Activated naive CD8-positive, alpha-beta T cell treated with anti-CD3 and anti-CD28 coated beads for 36 hours (primary cell): ENCODE measurements at places on chromosomes 12 and 14. TPM values are rescaled to one million over a fixed set of nuclear protein-coding genes. Genes with fewer than 3 reads are reported as not detected.

DNA sequence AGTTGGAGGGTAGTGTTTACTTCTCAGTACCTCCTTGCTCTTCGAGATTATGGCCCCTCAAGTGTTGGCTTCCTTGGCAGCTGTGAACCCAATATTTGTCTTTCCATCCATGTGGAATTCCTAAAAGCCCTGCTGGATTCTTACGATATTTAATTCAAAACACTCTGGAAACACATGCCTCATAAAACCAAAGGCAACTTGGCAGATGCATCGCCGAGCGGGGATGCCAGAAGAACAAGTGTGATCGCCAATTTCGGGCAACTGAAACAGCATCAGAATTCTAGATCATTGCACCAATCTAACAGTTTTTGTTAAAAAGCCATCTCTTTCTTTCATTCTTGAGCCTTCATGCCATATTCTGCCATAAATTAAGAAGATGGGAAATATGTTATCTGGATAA, 934.4 kb downstream of the AACS start:
- no peak for DNase-seq

GRCh38 chr12:26704684-26705460, 128.1 kb downstream of the ITPR2 start:
- DNase-seq: no peak

DNA sequence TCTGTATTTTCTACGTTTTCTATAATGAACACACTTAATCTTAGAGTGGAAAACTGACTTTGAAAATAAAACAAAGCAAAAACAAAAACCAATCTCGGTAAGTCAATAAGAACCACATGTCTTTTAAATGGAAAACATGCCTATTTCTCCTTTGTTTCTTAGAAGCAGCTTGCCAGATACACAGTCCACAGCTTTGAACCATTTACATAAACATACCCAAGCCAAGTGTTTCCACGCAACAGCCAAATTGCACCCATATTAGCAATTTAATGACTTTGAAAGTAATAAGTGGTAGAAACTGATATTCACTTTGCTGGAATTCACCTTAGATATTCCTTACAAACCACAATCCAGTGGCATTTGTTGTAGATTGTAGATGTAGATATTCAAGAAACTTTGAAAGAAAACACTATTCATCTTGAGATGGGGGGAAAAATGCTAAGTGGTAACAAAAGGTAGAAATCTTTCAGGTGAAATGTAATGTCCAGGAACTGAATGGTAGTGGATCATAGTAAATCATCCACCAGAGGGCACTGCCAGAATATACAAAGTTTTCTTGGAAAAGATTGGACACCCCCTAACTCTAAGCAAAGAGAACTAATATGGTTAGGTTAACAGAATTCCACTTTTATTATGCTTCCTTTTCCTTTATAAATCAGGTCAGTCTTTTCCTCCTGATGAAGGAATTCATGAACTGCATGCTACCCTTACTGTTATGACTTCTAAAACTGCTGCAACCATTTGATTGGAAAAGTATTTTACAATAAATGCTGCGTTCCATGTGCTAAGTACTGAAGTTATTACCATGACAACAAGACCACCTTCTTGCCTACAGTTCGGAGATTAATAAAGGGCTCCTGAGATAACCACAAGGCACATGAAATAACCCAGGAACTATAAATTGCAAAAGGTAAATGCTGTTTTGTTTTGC, 69.8 kb downstream of the RERG start:
- DNase-seq: no peak

GRCh38 chr12:51361161-51362016, 14.9 kb upstream of the CELA1 start:
- no peak for DNase-seq

DNA sequence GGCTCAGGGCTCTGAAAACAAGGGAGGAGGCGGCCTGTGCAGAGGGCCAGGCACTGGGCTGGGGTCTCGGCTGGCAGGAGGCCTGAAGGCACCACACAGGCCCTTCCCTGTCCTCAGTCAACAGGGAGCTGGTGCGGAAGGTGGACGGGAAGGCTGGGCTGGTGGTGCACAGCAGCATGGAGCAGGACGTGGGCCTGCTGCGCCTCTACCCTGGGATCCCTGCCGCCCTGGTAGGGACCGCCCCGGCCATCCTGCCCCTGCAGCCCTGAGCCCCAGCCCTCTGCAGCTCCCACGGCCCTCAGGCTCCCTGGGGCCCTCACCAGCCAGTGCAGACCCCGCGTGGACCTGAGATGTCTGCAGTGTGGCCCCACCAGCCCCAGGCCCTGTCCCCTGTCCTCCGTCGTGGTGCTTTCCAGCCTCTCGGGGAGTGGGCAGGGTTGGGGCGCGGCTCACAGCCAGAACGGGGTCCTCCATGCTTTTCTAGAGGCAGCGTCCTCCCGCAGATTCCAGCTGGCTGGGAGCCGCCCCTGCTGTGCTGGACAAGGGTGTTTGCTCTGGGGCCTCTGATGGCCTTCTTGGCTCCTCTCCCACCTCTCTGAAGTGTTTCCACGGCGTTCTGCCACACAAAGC, 18.1 kb downstream of the ASPG start:
- DNase-seq: peak; percentile 0

DNA sequence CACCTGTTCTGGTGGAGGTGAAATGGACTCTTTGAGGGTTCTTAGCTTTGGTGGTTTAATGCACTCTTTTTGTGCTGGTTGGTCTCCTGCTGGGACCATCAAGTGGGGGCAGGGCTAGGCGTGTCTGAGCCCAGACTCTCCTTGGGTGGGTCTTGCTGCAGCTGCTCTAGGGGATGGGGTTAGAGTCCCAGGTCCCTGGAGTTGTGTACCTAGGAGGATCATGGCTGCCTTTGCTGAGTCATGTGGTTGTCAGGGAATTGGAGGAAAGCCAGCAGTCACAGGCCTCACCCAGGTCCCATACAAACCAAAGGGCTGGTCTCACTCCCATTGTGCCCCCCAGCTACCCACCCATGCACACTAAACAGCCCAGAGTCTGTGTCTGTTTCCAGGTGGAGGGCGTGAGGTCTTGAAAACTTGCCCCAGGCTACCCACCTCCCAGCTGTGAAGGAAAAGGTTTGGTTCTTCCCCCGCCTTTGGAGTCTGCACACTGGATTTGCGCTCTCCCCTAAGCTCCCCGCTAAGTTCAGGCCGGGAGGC, 387.7 kb downstream of the TMTC2 start:
- DNase-seq: no peak

- no peak for DNase-seq
Measured at GRCh38 chr12:457676-458075, 2.1 kb upstream of the B4GALNT3 start.

- no peak for DNase-seq
Measured at GRCh38 chr14:75427126-75427481, 718 bp upstream of the JDP2 start.

- DNase-seq: no peak
Measured at GRCh38 chr14:26599291-26599690, 1.5 kb upstream of the NOVA1 start.

The RTL1 gene
- total RNA-seq: not detected

The FERMT2 gene
- total RNA-seq: 2.3 TPM

The CISTR gene
- total RNA-seq: not detected

The IRAK3 gene
- 0.33 TPM for total RNA-seq

The ANKRD33 gene
- not detected for total RNA-seq

The BDKRB2 gene
- not detected for total RNA-seq

The OR11G2 gene
- not detected for total RNA-seq

The CCDC177 gene
- not detected for total RNA-seq
